Uterine smooth muscle cell (primary cell): ENCODE measurements at places on chromosomes 13 and 19. TPM values are rescaled to one million over a fixed set of nuclear protein-coding genes. Genes with fewer than 3 reads are reported as not detected.

ZNF765 gene
- total RNA-seq = 14.1 and 14.6 TPM in 2 replicates

ZNF443 gene
- total RNA-seq = 2.4 and 3.7 TPM in 2 replicates

ZNF274 gene
- 24.4 and 27.0 TPM in 2 replicates for total RNA-seq

AMER2 gene
- total RNA-seq = under 0.01 TPM in 1 of 2 replicates, not detected in the other

FFAR3 gene
- not detected in 2 replicates for total RNA-seq

ZNF723 gene
- under 0.01 TPM in 1 of 2 replicates, not detected in the other for total RNA-seq

CEBPA gene
- 0.11 and 0.25 TPM in 2 replicates for total RNA-seq

KEAP1 gene
- 77.9 and 93.1 TPM in 2 replicates for total RNA-seq

TEX29 gene
- not detected in 2 replicates for total RNA-seq

PRTN3 gene
- total RNA-seq = not detected in 2 replicates

ACP7 gene
- 0.33 and 0.87 TPM in 2 replicates for total RNA-seq

C19orf25 gene
- 24.7 and 32.2 TPM in 2 replicates for total RNA-seq

OR10H1 gene
- not detected in 2 replicates for total RNA-seq

FGF21 gene
- total RNA-seq = not detected in 2 replicates

NRTN gene
- total RNA-seq = not detected in 2 replicates

SYT3 gene
- total RNA-seq = 0.11 and 0.25 TPM in 2 replicates

MYO1F gene
- 0.12 and 0.22 TPM in 2 replicates for total RNA-seq

RPL18A gene
- total RNA-seq = 831 and 949 TPM in 2 replicates

RGCC gene
- total RNA-seq = 17.0 and 49.4 TPM in 2 replicates

CCDC70 gene
- not detected in 2 replicates for total RNA-seq

ZMYM2 gene
- 43.4 and 55.7 TPM in 2 replicates for total RNA-seq
